Stimulated activated naive CD4-positive, alpha-beta T cell treated with Interleukin-2 at 50 U/mL for 16 hours (primary cell): ENCODE measurements at places on chromosomes 2 and 18.

GRCh38 chr2:203809084-203809521 is 58.5 kb upstream of the CTLA4 start:
- no peak for DNase-seq

DNA sequence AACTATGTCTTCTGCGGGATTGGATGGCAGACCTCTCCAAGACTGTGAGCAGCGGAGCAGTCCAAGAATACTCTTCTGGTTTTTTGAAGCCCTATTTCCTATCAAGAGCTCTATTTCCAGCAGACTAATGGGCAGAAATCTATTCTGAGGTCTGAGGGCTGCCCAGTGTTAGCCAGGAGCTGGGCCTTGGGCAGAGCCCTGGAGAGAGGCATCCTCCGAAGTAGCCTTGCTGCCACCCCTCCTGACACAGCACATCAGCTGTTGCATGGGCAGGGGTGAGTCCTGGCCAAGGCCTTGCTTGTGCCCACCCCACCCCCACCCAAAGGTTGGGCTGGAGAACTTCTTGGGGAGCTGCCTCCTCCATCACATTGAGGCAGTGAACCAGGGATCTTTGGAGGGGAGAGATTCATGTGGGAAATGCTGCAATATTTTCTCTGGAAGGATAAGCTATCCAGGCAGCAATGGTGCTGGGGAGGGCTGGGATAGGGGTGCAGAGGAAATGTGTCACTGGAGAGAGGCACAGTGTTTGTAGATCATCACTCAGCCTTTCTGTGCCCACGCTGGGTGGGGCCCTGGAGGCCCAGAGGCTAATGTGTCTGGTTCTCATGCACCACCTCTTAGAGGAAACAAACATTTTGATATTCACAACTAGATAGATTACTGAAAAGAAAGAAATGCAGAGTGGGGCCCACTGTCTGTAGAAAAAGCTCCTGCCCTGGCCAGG is 104.7 kb downstream of the VSNL1 start:
- no peak for DNase-seq

GRCh38 chr2:57488061-57488460 is 558.5 kb upstream of the VRK2 start:
- DNase-seq = no peak

- DNase-seq = no peak
Measured at GRCh38 chr2:217099561-217099960, 239.7 kb upstream of the TNP1 start.

- DNase-seq = peak; percentile 50
Measured at GRCh38 chr2:72915907-72916742, 1.2 kb upstream of the EMX1 start.

GRCh38 chr18:62389761-62390481 is 64.8 kb downstream of the TNFRSF11A start:
- DNase-seq = no peak

GRCh38 chr2:152613235-152613634 is 104.0 kb downstream of the PRPF40A start:
- DNase-seq = no peak

DNA sequence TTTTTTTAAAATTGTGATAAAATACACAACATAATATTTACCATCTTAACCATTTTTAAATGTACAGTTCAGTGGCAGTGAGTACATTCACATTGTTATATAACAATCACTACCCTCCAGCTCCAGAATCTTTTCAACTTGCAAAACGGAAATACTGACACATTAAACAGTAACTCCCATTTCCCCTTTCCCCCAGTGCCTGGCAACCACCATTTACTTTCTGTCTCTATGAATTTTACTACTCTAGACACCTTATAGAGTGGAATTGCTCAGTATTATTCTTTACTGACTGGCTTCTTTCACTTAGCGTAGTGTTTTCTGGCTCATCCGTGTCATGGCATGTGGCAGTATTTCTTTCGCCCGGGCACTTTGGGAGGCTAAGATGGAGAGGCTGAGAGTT is 32.6 kb downstream of the FASTKD2 start:
- no peak for DNase-seq

DNA sequence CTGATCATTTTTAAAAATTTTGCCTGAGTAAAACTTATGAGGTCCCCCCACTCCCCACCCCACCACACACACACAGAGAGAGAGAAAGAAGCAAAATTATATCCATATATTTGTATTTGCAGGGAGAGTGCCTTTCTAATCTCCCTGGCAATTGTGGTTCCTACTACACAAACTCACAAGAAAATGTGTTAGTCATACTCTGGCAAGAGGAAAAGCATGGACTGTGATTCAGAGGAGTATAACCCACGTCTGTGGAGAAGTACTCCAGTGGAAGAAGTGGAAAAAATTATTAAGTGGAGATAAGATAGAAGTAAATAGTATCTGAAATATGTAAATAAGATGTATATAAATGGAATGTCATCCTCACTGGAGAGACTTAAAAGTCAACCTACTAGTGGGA is 114.0 kb downstream of the DSEL start:
- no peak for DNase-seq

DNA sequence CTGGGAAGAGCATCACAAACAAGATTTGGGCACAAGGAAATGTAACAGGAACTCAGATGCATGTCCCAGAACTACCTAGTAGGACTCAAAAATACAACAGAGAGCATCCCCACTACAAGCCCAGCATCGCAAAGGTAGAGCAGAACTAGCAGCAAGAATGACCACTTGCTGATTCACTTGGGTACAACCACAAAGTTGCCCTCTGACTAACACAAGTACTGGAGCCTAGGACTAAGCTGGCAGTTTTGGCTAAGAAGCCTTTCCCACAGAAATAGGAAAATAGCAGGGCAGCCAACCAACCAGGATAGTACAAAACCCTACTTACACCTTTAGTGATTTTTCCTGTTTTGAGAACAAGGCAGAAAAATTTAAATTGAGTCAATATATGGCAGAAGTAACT is 193.8 kb downstream of the PAX3 start:
- DNase-seq = no peak

GRCh38 chr2:150607390-150607811 is 119.9 kb upstream of the RND3 start:
- no peak for DNase-seq

GRCh38 chr2:196957881-196958525 is 31.5 kb upstream of the PGAP1 start:
- no peak for DNase-seq

GRCh38 chr18:56481751-56482150 is 156.6 kb downstream of the TXNL1 start:
- no peak for DNase-seq

DNA sequence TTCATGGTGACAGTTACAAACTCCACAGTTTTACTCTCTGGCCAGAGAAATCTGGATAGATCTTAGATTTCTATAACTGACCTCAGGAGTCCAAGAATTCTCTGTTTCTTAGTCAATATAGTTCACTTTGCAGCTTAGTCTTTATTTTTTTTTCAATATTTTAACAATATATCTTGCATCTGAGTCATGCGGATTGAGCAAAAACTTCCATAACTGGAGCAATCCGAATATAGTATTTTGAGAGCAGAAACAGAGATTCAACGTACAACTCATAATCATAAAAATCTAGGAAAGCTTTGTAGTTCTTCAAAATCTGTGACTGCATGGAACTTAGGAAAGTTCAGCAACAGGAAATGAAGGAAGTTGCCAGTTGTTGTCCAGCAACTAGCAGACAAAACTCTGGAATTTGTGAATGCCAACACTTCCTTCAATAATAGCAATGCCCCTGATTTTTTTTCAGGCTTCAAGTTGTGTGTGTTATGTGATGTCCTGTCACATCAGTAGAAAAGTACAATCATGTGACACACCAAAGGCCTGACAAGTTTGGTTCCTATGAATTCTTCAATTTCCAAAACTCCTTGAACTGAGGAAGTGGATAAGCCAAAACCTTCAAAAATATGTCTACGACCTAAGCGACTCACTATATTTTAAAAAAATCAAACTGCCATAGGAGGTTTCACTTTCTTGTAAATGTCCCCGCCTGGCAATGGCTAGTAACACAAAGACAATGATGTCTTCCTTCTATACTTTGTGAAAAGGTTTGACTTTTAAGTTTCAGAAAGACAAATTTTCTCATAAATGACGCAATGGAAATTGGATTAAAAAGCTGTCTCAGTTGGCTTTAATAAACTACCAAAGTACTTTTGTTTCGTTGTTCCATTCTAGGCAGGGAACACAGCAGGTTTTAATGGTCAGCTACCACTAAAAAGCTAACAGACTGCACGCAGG is 510.6 kb downstream of the ERBB4 start:
- no peak for DNase-seq

DNA sequence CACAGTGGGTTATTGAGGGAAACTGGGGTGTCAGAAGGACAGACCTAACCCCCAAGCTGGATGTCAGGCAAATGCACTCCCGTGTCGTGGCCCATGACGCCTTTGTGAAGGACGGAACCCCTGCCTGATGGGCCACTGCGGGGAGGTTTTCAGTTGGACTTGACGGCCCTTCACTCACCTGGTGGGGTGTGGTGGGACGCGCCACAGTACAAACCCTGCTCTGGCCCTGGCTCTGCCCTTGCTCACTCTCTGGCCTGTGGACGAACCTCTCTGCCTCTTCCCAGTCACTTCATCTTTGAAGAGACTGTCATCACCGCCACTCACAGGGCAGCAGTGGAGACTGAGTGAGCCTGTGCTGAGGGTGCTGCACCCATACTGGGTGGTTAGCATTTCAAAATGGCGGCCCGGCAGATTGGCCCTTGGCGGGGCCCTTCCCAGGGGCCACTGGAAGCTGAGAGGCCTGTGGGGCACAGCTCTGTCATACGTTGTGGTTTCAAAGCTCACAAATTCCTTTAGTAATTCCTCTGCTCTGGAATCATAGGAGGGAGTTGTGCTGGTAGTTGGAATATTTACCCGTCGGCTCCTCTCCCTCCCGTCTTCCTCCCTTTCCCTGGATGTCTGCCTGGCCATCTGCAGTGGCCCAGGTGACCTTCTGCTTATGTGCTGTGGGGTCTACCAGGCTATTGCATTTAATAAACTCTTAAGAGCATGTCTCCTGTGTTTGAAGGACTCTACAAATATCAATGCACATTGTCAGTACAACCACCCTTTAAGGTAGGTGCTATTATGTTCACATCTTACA is 200.6 kb downstream of the CTIF start:
- DNase-seq = no peak

DNA sequence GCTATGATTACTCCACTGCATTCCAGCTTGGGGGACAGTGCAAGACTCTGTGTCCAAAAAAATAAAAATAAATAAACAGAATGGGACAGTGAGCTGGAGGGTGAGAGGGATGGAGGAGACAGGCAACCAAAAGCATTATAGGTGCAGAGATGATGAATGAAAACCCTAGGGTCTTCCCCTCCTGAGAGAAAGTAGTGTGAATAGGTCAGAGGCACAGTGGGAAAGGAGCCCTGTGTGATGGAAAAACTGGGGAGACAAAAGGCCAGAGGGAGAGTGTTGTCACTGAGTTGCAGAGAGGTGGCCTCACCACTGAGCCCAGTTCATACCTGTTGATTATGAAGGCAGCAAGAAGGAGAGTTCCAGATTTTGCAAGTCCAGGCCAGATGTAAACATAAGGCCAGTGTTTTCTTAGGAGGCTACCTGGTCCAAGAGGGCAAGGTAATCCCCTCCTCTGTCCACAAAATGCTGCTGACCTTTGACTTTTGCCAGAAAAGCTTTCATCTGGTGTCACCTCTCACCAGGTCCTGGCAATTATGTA is 17.6 kb upstream of the AGFG1 start:
- DNase-seq = no peak

GRCh38 chr2:145777914-145778313 is 1258.0 kb upstream of the ZEB2 start:
- DNase-seq = no peak

GRCh38 chr2:207055257-207055656 is 110.5 kb downstream of the KLF7 start:
- no peak for DNase-seq

DNA sequence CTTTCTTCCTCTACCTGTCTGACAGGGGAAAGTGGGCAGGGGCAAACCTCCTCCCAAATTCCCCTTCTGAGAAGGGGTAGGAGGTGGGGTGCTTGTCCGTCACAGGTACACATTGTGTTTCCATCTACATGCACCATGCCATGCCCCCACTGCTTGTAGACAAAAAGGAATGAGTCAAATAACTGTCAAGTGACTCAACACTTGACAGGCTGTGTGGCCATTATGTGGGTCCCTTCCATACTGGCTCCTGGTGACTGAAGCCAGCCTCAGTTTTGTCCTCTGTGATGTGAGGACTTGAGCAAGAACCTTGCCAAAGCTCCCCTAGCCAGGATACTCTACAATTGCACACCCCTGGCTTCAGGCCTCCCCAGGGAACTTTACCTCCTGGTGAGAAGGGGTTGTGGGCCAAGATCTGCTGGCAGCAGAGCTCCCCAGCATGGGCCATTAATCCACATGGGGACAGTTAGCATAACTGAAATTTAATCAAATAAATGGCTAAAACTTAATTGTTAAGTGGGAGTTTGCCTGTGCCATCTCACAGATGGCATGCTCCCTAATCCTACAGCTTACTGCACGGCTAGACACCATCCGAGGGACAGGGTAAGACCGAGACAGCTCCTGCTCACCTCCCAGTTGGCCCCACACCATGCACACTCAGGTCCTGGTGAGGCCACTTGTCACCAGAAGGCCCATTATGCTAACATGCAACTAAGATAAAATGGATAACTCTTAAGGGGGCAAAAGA is 140.2 kb downstream of the BCL11A start:
- no peak for DNase-seq

- no peak for DNase-seq
Measured at GRCh38 chr2:70626254-70626990, 72.8 kb upstream of the TGFA start.

DNA sequence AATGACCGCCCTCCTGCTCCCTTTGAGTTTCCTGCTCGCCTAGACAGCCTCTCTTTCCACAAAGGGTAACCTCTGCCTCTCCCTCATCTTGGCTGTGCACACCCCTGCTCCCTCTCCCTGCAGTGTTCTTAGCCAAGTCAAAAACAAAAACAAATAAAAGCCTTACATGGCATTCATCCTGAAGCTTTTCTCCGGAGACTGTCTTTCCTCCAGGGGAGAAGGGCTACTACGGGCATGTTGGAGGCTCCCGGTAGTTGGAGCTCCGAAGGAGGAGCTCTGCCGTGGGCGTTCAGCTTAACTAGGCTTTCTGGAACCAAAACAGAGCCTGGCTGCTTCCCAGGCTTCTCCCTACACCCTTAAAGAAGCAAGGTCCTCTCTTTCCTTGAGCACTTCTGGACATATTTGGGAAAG is 104.2 kb downstream of the TPGS2 start:
- DNase-seq = no peak

DNA sequence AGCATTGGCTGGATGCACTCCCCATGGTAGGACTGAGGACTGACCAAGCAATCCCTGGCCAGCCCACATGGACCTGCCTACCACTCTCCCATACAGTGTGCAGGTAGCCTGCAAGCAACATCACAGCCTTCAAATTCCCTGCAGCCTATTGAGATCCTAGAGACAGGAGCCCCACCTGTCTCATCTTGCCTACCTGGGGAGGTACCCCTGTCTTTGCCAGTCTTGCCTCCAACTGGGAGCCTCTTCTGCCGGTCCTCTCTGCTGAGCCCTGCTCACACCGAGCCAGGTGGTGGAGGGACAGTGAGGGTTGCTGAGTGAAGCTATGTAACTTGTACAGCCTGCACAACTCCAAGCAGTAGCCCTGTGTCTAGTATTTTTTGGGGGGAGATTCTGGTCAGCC is 29.9 kb downstream of the TTC32 start:
- DNase-seq = no peak

- DNase-seq = no peak
Measured at GRCh38 chr18:78934003-78934402, 45.6 kb upstream of the SALL3 start.
